Chondrocyte (in vitro differentiated cells): ENCODE measurements at places on chromosomes 11 and 22.

GRCh38 chr11:126722006-126722736, 278.4 kb downstream of the KIRREL3 start:
- DNase-seq: no peak

DNA sequence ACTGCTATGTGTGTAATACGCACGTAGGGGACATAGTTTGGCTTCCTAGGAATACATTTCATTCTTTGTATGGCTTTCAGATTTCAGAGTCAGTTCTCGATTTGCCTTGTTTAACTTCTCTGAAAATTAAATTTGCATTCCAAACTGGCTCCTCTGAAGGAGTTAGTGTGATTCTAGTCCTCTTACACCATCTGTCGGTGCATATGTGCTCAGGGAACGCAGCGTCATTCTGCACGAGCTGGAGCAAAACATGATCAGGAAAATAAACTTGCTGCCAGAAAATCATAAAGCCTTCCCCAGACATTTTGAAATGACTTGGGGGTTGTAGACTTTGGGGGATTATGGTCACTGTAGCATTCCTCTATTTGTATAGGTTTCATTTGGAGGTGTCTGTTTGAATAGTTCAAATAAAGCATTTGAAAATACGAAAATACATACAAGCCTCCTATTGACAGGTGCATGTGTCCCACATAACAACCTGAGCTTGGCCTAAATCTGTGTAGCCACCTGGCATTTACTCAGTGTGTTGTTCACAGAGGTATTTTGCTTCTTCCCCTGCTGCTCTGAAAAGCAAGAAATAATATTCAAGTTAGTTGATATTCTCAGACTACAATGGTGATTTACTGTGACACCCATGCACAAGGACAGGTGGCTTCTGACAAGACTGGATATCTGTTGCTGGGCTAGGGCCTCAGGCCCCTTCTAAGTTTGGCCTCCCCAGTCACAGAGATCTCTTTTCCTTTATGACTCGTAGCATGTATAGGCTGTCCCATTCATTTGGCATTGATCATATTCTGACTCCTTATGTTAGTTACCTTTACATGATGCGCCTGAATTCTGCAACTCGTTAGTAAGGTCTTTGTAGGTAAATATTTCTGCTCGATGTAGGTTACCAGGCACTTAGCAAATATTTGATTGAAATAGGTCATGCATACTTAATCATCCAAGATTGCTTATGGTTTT, 81.6 kb upstream of the SORL1-AS1 start:
- DNase-seq: no peak

- no peak for DNase-seq
Measured at GRCh38 chr11:10002221-10002620, 291.8 kb downstream of the SBF2 start.

DNA sequence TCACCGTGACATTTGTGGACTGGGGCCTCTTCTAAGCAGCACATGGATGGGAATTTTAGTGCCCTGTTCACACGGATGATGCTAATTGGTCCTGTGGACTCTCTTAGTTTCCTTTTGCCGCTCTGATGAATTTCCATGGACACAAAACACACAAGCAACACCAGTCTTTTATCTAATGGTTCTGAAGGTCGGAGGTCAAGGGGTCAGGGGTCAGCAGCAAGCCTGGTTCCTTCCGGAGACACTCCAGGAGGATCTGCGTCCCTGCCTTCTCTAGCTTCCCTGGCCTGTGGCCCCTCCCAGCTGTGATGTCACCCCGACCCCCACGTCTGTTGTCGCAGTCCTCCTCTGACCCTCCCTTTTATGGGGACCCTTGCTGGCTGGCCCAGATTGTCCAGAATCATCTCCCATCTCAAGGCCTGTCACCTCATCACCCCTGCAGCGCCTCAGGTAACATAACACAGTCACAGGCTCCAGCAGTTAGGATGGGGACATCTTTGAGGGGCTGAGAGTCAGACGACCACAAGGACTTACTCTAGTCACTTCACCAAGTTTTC, 6.8 kb downstream of the NADSYN1 start:
- DNase-seq: peak; percentile 53

DNA sequence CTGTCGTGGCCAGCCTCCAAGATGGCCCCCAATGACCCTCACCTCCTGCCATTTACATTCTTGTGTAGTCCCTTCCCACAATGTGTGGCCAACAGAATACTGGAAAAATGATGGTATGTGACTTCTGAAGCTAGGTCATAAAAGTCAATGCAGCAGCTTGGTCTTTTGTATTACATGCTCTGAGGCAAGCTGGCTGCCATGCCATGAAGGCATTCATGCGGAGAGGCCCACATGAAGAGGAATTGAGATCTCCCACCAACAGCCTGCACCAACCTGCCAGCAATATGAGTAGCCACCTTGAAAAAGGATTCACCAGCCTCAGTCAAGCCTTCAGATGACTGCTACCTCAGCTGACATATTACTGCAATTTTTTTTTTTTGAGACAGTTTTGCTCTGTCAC, 4.6 kb downstream of the MRTFA start:
- peak; percentile 12 for DNase-seq

- no peak for DNase-seq
Measured at GRCh38 chr11:35073691-35074419, 65.1 kb upstream of the CD44 start.

DNA sequence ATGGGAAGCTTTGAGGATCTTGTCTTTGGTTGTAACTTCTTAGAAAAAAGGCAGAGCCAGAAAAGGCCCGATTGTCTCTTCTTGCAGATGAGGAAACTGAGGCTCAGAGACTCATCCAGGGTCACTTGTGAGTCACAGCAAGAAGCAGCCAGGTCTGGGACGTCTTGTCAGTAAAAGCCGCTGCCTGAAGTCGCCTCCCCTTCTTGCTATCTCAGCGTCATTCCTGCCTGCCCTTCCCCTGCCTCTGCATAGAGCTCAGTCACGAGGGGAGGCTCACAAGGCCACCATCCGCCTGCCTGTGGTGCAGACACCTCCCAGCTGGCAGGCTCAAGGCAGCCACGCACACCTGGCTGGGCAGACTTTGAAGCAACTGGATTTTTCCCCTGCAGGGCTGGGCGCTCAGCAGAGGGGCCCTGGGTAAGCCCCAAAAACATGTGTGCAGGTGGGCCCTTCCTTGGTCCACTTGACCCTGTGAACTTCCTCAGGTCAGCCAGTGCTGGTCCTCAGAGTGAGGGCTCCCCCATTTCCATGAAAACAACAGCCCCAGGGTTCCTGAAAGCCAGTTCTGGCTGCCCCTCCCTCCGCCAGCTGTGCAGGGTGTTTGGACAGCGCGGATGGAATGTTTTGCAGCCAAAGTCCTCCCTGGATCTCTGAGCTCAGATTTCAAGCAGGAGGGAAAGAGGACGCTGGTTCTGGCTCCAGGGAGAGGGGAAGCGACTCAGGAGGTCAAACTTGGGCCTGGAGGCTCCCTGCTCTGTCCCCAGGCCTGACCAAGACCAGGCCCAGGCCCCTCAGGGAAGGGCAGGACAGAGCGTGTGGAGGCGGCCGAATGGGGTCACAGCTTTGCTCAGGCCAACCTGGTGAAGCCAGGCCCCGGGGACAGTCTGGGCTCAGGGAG, 6.0 kb upstream of the RAB3IL1 start:
- DNase-seq: peak; percentile 91

DNA sequence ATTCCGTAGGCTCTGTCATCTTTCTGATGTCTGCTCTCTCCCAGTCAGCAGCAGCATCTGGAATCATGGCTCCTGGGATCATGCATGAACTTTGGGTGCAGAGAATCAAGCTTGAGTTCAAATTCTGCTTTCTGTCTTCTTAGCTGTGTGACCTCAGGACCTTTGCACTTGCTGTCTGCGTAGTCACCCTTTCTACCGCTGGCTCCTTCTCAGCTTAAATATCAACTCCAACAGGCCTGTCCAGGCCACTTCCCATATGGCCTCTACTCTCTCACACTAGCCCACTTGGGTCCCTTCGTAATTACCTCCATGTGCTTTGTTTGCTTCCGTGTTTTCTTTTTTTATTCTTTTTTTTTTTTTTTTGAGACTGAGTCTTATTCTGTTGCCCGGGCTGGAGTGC, 4.6 kb upstream of the GGA1 start:
- DNase-seq: no peak

DNA sequence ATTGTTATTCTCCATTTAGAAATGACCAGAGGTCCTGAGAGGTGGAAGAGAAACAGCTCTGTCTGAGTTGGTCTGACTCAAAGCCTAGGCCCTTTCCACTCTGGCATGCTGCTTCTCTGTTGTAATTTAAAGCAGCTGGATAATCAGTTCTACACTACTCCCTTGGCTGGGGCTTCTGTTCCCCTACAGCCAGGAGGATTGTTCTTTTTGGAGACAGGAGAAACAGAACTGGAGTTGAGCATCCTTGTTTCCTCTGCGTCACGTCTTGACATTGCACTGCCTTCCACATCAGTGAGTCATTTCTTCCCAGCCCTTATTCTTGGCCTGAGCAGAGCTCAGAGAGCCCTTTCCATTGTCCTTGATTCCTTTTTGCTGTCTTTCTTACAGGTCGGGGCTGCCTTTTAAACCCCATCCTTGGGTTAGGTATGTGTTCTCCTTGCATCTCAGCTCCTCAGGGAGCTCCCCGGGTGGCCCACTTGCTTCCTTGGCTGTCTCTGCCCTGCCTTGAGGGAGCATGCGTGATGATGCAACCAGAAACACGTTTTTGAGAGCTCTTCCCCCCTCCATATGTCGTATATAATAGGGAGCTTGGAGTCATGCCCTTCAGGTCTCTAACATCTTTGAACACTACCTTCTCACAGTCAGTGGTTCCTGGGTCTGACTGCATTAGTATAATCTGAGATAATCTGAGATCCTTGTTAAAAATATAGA, 35.7 kb downstream of the CYB5R2 start:
- DNase-seq: no peak

GRCh38 chr22:27372364-27372763, 429.2 kb downstream of the MN1 start:
- no peak for DNase-seq

GRCh38 chr11:43504316-43504950, 145.7 kb downstream of the TTC17 start:
- DNase-seq: no peak

DNA sequence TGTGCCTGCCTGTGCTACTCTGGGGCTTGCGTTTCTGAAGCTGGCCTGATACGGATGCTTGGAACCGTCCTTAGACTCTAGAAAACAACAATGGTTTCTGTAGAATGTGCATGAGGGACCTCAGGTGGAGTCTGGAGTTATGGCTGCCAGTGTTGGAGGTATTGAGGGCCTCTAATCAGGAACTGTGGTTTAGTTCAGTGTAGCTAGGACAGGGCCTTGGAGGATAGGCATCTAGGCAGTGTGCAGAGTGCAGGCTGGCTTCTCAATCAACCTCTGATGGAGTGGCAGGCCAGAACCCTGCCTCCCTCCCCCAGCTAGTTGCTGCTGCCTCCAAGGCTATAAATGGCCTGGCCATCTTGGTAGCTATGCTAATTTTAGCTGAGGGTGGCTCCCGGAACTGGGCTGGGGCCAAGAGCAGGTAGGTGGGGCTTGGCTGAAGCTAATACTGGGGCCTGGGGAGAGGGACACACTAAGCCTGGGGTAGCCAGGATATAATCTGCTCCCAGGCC, 4.0 kb downstream of the STIM1 start:
- DNase-seq: no peak

- no peak for DNase-seq
Measured at GRCh38 chr22:32991353-32992101, 66.7 kb downstream of the SYN3 start.
